IMR-90 (cell line): ENCODE measurements at places on chromosomes 2 and 18. TPM values are rescaled to one million over a fixed set of nuclear protein-coding genes. Genes with fewer than 3 reads are reported as not detected.

The UGT1A10 gene
- total RNA-seq: not detected in 2 replicates

The CDH7 gene
- not detected in 2 replicates for total RNA-seq

The GLI2 gene
- total RNA-seq: 3.8 and 4.7 TPM in 2 replicates

The CPO gene
- total RNA-seq: not detected in 2 replicates

The UNC50 gene
- total RNA-seq: 18.3 and 40.3 TPM in 2 replicates

The IL18RAP gene
- total RNA-seq: not detected in 2 replicates

The FANCL gene
- total RNA-seq: 9.0 and 16.7 TPM in 2 replicates

The ODC1 gene
- 204 and 251 TPM in 2 replicates for total RNA-seq

The ABCB11 gene
- not detected in 2 replicates for total RNA-seq

The STPG4 gene
- total RNA-seq: 0.18 and 0.28 TPM in 2 replicates

The CABYR gene
- 3.6 and 4.1 TPM in 2 replicates for total RNA-seq

The STK17B gene
- 48.9 and 50.3 TPM in 2 replicates for total RNA-seq

The LIMS4 gene
- 2.5 and 3.6 TPM in 2 replicates for total RNA-seq

The CRACDL gene
- not detected in 2 replicates for total RNA-seq

The CDH19 gene
- not detected in 2 replicates for total RNA-seq

The TWSG1 gene
- 115 and 151 TPM in 2 replicates for total RNA-seq

The IHH gene
- total RNA-seq: not detected in 2 replicates

The SERPINB4 gene
- not detected in 2 replicates for total RNA-seq

The THSD7B gene
- total RNA-seq: not detected in 2 replicates

The TSPYL6 gene
- total RNA-seq: not detected in 2 replicates

The CHST9 gene
- total RNA-seq: not detected in 2 replicates

The MERTK gene
- 0.28 and 0.36 TPM in 2 replicates for total RNA-seq

The ATF2 gene
- total RNA-seq: 51.1 and 60.0 TPM in 2 replicates

The CAPN10 gene
- total RNA-seq: 5.6 and 6.3 TPM in 2 replicates

The LYG2 gene
- not detected in 2 replicates for total RNA-seq

The SLC14A1 gene
- total RNA-seq: 21.7 and 31.9 TPM in 2 replicates

The KLHL41 gene
- 0.18 and 0.28 TPM in 2 replicates for total RNA-seq

The GNLY gene
- not detected in 2 replicates for total RNA-seq

The LYPD6 gene
- total RNA-seq: 0.90 and 1.4 TPM in 2 replicates

The RRM2 gene
- 53.6 and 75.5 TPM in 2 replicates for total RNA-seq

The FARSB gene
- total RNA-seq: 21.1 and 27.2 TPM in 2 replicates

The GREB1 gene
- total RNA-seq: not detected in 2 replicates

The KYNU gene
- total RNA-seq: 2.2 and 2.9 TPM in 2 replicates

The PTPRM gene
- 23.6 and 28.3 TPM in 2 replicates for total RNA-seq

The CYRIA gene
- total RNA-seq: 1.7 and 3.8 TPM in 2 replicates

The CELF4 gene
- total RNA-seq: not detected in 2 replicates

The LRRTM1 gene
- not detected in 2 replicates for total RNA-seq

The SERPINB2 gene
- 34.4 and 43.0 TPM in 2 replicates for total RNA-seq

The COL4A3 gene
- total RNA-seq: not detected in 2 replicates

The AQP12A gene
- not detected in 2 replicates for total RNA-seq

The ZBTB14 gene
- 9.1 and 10.0 TPM in 2 replicates for total RNA-seq

The ZBTB7C gene
- not detected in 2 replicates for total RNA-seq

The MEP1B gene
- not detected in 2 replicates for total RNA-seq

The MARCO gene
- not detected in 2 replicates for total RNA-seq

The EDAR gene
- total RNA-seq: not detected in 2 replicates

The SKOR2 gene
- total RNA-seq: not detected in 2 replicates

The MCEE gene
- total RNA-seq: 11.1 and 13.9 TPM in 2 replicates

The SLC8A1 gene
- total RNA-seq: 57.0 and 86.1 TPM in 2 replicates

The CTLA4 gene
- total RNA-seq: not detected in 2 replicates

The ANKRD23 gene
- 0.54 and 0.83 TPM in 2 replicates for total RNA-seq

The DHRS9 gene
- not detected in 2 replicates for total RNA-seq

The EHD3 gene
- 34.4 and 39.8 TPM in 2 replicates for total RNA-seq

The GRB14 gene
- total RNA-seq: not detected in 2 replicates
